Karpas-422 (cell line): ENCODE measurements at places on chromosomes 6 and 20. TPM values are rescaled to one million over a fixed set of nuclear protein-coding genes. Genes with fewer than 3 reads are reported as not detected.

CLDN20 gene
- not detected in 2 replicates for total RNA-seq

SMIM26 gene
- 101 and 268 TPM in 2 replicates for total RNA-seq

POLR1C gene
- total RNA-seq = 50.0 and 59.4 TPM in 2 replicates

SMIM8 gene
- 14.2 and 15.2 TPM in 2 replicates for total RNA-seq

MOCS1 gene
- not detected in 2 replicates for total RNA-seq

VWA7 gene
- 0.29 and 0.34 TPM in 2 replicates for total RNA-seq

PPARD gene
- 2.5 and 3.2 TPM in 2 replicates for total RNA-seq

CAGE1 gene
- total RNA-seq = not detected in 2 replicates

CENPQ gene
- total RNA-seq = 9.3 and 21.6 TPM in 2 replicates

DNA sequence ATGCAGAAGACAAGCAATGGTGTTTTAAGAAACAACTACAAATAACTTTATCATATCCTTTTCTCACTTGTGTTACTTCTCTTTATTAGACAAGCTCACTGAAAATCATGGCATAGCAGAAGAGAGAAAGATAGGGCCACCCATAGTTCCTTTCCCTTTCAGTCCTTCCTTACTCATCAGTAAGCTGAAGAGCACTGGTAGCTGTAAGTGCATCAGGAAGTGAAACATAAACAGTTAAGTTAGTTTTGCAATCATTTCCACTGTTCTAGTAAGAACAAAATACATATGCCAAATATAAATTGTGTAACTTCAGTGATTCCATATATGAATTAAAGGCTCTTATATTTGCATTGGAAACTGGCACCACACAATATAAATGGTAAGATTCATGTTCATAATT lies 220.1 kb downstream of the HACE1 start:
- DNase-seq = no peak
- no peak overlapping the region for H3K27ac ChIP-seq
- peaks cover 5% of the 10 kb centered on the region for H3K4me1 ChIP-seq
- H3K27me3 ChIP-seq = no peaks in the 10 kb centered on the region
- no peaks in the 10 kb centered on the region for H3K36me3 ChIP-seq

- H3K4me3 ChIP-seq = no peak overlapping the region
- no peaks in the 10 kb centered on the region for H3K4me1 ChIP-seq
- H3K27me3 ChIP-seq = no peaks in the 10 kb centered on the region
- no peak for DNase-seq
Observed at GRCh38 chr20:21665687-21666446, 39.6 kb upstream of the PAX1 start.

DNA sequence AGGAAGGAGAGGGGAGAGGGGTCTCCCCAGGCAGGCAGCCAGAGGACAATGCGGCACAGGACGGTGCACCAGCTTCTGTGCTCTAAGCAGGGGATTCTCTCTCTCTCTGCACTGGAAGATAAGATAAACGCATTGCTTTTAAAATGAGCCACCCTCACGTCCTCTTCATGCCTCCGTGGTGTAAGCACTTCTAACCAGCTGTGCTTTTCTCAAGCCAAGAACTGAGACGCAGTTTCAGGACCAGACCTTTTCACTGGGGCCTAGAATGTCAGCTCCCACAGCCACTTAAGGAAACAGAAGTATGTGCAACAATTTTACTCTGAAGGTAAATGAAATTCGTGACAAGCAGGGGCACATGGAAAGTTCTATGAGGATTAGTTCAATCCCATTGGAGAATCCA lies 82.4 kb downstream of the PSMB1 start:
- H3K4me1 ChIP-seq = no peaks in the 10 kb centered on the region
- no peak overlapping the region for H3K4me3 ChIP-seq
- H3K27me3 ChIP-seq = no peaks in the 10 kb centered on the region
- H3K27ac ChIP-seq = no peak overlapping the region
